ENCODE measurements at places on chromosomes 2 and 18.

DNA sequence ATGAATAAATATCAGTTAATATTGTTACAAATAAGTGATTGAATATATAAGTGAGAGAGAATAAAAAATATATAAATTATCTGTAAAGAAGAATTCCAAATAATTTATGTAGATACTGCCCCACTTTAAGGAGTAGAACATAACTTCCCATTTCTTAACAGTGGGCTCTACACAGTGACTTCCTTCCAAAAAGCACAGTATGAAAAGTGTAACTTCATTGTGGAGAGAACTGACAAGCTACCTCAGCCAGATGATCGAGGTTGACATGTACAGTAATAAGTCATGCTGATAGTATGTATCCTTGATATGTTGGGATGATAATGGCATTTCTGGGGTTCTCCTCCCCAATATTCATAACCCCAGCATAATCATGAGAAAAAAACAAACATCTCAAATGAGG lies 191.9 kb upstream of the FN1 start:
- DNase-seq = no peak

DNA sequence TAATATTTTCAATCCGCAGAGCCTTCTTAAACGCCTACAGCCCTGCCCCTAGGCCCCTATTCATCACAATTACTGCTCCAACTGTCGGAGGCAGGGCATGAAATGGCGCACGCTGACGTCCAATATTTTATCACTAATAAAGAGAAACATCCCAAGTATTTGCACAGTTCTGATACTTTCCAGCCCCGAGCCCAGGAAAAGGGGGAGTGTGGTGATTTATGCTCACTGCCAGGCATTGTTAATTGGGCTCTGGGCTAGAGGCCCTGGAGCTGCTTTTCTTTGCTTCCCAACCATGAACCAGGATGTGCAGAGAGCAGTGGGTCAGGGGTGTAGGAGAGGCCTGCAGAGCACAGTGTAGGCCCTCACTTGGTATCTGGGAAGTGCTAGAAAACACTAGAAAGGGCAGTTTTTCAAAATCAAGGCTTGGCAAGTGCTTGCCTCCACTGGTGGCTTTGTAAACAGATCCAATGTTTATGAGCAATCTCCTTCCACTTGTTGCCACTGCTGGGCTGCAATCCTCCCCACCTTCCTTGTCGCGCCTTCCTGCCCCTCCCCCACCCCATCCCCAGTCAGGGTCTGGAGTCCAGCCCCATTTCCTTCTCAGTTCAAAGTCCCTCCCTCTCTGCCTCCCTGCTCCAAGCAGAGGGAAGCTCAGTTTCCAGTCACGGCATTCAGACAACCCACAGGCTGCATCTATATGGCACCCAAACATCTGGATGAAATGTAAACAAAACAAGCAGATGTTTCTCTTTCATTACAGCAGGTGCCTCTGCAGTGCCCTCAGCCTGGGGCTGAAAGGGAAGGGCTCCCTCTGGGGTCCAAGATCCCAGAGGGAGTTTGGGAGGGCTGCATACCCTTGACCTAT lies 83.9 kb upstream of the PKDCC start:
- peak; percentile 93 for DNase-seq

DNA sequence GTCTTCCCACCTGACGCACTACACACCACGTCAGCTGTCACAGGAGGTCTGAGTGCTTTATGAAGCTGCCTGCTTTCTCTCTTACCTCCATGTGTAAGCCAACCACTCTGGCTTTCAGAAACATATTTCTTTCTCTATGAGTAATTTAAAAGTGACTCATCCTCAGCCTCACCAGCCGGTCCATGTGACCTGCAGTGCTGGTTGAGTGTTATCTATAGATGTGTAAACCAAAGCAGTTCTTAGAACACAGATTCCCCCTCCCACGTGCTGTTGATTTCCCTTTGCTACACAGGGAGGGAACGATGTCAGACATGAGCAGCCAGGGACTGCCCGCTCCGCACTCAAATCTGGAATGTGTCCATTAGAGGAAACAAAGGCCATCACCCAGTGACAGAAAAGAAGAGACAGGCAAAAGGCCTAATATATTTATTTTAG lies 157.8 kb downstream of the BCL2 start:
- DNase-seq = no peak

DNA sequence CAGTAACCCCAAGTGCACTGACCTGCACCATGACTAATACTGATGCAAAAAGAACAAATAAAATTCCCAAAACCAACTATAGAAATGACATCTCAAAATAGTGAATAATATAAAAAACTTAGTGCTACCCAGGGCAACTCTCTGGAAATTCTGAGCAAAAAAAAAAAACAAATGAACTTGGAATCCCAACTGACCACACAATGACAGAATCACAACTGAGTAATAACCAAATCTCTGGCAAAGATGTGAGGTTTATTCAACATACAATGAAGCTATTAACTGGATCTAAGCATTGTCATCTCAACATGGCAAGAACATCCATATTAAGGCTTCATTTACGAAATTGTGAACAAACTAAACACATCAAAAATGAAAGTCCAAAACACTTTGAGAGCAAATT lies 22.7 kb downstream of the EXOC6B start:
- DNase-seq = no peak

DNA sequence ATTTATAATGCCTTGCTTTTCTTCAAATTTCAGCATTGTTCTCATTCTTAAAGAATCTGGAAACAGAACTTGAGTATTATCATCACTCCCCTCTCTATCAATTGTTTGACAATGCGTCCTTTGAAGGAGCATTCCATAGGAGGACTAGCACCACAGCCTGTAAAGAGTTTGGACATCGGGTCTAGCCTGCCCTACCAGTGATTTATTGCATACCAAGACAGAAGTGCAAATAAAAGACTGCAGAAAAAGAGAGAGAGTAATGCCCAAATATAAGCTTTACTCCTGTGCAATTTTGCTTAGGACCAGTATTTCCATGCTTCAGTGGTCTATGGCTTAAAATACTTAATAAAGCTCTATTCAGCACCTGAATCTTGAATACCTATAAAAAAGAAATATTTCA lies 55.4 kb upstream of the MAP2 start:
- DNase-seq = no peak

GRCh38 chr2:40213071-40213470 lies 238.8 kb downstream of the SLC8A1 start:
- DNase-seq = no peak

GRCh38 chr18:11882636-11883035 lies 25.5 kb downstream of the MPPE1 start:
- DNase-seq = no peak

DNA sequence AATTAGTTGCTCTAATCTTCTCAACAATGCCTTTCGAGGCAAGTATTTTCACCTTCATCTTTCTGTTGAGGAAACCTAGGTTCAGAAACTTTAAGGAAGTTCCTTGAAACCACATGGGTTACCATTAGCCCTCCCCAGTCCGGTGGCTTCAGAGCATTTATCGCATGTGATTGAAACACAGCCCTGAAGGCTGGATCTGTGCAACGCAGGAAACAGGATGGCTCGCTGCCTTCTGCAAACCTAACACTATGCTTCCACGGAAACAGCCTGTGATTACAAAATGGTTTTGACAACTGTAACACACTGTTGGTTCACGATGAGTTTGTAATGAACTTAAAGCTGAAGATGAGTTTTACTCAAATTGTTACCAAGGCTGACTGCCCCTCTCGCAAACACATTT lies 68.5 kb downstream of the EPB41L3 start:
- no peak for DNase-seq

DNA sequence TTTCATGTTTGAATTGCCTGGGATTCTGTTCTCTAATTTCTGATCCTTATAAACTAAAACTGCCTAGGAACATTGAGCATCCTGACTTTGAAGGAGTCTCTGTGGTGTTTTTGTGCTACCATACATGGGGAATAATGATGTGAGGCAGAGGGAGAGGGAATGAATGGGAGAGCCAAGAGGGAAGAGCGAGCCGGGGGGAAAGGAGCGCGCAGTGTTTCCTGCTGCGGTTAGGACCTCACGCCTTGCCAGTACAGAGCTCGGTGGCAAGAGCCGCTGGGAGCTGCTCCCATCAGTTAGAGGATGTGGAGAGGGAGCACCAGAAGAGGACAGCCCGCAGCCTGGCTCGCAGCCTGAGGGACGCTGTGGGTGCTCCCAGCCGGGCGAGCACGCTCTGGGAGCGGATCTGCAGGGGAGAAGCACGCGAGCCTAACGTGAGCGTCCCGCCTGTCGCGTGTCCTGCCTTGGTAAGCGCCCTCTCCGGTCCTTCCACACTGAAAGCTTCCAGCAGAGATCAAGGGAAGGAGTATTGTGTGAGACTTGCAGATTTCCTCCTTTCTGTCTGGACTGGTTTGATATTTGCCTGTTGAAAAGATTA lies 114.7 kb downstream of the FAM210A start:
- DNase-seq = peak; percentile 25

DNA sequence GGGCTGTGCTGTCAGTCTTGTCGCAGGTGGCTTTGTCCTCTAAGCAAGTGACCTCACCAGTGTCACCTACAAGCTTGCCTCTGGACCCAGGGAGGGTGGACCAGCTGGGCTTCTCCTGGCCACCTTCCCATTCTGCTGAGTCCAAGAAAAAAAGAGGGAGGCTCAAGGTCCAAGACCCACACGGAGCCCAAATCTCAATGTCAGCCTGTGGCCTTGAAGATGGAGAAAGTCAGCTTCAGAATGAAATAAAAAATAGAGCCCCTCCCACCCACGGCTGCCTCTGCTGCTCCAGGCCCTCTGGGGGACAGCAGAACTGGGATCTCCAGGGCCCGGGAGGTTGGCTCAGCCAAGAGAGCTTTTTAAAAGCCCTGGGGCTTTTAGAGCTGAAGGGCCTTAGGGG lies 145.9 kb downstream of the TNS1 start:
- DNase-seq = no peak

DNA sequence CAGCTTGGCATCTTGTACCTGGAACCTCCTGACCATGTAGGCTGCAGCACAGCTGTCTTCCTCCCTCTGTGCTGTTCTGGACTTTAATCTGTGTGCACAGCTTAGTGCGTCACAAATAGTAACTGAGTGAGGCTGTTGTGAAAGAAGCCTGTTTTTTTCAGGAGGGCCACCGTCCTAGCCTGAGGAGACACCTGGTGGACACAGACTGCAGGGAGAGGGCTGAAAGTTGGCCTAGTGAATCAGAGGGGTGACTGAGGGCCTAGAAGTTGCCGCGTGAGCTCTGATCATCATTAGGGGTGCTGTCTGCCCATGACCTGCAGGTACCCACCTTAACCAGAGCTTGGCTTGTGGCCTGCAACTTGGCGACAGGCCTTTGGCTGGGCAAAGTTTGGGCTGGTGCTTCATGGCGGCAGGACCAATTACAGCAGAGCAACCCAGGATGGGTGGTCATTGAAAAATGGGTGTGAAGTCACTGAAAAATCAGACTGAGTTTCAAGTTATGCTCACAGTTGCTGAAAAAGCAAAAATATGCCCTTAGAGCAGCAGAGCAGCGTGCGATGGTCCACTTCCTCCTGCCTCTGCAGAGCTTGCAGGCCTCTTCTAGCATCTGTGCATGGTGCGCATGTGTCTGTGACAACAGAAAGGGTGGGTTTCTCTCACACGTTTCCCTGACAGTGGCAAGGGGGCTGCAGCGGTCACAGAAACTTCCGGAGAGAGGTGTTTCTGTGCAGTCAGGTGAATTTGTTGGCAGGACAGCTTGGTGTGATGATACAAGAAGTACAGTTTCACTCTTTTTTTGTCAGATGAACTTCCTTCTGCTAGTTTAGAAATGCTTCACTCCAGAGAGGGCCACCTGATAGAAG lies 9.6 kb downstream of the GDF7 start:
- no peak for DNase-seq

GRCh38 chr2:19408592-19408991 lies 50.2 kb upstream of the OSR1 start:
- no peak for DNase-seq

GRCh38 chr2:73053316-73054114 lies 18.0 kb downstream of the SFXN5 start:
- DNase-seq = no peak

- no peak for DNase-seq
These were observed 3.0 kb upstream of the CNGA3 start for GRCh38 chr2:98343285-98343684.

DNA sequence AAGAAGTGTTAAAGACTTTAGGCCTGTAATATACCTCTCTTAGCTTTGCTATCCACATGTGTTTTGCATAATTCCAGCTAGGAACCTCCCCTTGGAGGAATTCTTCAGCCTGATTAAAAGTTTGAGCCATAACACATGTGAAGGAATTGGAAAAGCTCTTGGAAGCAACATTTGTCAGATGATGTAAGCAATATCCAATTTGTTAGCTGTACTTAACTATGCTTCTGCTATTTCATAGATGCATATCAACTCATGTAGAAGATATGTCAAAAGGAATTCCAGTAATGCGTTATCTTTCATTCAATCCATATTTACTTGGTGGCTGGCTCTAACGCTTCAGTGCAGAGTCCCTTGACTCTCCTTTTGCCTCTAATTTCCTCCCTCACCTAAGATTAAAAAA lies 46.2 kb downstream of the PKP4 start:
- no peak for DNase-seq

GRCh38 chr2:112754564-112754963 lies 9.8 kb downstream of the CKAP2L start:
- no peak for DNase-seq

DNA sequence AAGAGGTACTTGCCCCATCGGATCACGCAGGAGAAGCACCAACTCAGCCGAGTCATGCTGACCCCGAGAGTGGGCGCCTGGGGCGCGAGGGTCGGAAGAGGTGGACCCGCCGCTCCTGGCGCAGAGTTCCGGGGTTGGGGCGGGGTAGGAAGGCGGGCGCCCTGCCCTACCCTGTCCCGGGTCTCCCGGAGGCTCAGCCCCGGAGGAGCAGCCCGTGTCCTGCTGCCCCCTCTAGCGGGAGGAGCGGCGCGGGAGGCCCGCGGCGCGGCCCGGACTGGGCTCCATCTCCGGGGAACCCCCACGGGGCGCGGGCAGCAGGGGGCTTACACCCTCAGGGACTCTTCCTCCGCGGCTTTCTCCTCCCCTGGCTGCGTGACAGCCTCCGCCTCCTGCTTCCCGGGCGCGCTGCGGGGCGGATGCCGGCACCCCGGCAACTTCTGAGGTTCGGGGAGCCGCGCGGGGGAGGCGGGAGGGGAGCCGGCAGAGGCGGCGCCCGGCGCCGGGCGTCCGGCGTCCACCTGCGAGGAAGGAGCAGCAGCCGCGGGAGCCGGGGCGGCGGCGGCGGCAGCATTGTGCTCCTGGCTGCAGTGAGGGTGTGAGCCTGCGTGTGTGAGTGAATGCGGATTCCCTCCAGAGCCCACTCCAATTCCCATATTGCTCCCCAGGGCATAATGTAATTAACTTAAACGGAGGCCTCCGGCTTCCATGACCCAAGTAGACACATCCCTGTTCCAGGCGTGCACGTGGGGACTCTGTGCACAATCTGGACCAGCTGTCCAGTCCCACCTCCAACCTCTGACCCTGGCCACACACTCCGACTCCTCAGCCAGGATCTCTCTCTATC lies 7.6 kb upstream of the TNS1 start:
- DNase-seq = no peak

DNA sequence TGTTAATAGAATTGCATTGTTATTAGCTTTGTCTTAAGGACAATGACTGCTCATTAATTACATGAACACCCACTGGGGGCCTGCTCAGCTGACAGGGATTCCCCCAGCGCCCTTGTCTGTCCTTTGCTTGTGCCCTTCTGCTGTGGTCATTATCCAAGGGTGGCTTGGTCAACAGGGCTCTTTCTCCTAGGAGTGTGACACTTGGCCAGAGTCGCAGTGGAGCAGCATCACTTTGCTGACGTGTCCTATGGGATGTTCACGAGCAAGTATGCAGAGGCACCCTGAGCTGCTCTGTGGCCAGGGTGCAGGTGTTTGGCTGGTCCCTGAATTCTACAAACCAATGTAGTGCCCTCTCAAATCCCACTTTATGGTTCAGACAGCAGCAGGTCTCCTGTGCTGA lies 46.0 kb downstream of the PTGR3 start:
- DNase-seq = no peak

GRCh38 chr18:58732471-58732870 lies 61.2 kb downstream of the MALT1 start:
- DNase-seq = no peak
